ENCODE measurements at places on chromosomes 6 and 20. TPM values are rescaled to one million over a fixed set of nuclear protein-coding genes. Genes with fewer than 3 reads are reported as not detected.

GRCh38 chr6:4491501-4492260 is 284.5 kb upstream of the CDYL start:
- no peak for DNase-seq

GRCh38 chr6:53347921-53348370 is 804 bp downstream of the ELOVL5 start:
- peak; percentile 71 for DNase-seq

DNA sequence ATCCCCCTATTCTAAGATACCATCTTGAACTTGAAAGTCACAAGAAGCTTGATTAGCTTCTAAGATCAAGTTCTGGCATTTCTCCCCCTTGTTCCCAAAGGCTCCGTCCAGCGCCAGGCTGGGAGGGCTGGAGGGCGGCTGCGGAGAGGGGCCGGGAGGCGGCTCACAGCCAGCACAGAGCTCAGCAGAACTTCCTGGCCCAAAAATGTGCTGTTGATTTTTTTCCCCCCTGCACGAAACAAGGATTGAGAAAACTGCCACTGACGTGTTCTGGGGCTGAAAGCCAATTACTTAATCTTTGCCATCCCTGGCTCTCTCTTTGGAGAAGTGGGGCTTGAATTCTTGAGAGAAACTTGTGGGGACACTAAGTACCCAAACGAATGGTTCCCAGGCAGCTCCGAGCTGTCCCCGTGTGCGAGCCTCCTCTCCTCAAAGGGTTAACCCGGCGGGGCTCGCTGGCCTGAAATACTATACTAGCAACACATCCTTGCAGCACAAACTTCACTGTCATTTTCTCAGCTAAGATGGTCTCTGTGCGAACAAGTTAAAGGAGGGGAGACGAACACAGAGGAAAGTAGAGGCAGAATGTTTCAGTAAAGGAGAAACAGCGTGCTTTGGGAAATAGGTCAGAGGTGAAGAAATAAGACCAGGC is 452 bp downstream of the TRAF3IP2 start:
- peak; percentile 89 for DNase-seq

DNA sequence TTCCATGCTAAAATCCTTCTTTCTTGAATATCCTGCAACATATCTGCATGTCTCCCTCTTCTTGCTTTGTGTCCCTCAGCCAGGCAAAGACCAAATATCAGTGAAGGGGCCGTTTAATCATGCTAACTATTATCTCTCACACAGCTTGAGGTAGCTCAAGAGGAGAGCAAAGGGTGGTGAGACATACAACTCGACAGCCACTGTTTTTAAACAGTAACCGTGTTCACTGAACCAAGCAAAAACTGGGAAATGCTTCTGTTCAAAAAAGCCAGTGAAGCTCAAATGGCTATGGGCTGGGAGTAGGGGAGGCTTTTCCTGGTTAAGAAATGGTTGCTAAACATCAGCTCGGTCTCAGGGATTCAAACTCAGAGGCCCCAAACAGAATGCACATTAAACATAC is 83.4 kb downstream of the MAP7 start:
- DNase-seq: no peak

DNA sequence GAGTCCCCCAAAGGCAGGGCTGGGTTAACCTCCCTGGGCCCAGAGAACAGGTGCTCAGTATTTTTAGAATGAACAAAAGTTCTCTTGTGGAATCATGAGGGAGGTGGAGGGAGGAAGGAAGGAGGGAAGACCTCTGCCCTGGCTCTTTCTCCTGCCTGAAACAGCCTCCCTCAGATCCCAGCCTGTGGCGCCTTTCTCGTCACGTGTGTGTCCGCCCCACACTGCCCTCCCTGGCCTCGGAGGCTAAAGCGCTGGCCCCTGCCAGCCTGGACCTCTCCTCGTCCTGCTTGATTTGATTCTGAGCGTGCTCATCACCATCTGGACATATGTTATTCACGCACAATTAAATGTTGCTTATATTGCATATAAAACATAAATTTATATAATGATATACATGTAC is 40.9 kb downstream of the PHACTR3 start:
- peak; percentile 28 for DNase-seq

DNA sequence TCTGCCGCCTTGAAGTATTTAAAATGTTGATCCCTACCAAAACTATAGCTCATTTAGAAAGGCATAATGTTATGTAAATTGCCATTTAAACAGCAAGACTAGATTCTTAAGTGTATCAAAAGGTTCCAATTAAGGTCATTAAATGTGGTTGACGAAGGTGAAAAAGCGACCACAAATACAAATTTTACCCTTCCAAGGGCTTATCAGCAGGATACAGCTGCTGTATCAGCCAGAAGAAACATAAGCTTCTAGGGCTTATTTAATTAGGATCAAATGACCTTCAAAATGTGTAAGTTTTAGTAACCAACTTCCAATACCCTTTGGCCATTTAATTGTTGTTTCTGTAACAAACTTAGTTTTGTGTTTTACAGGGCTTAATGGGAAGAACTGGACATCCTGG is 139.9 kb downstream of the COL9A1 start:
- DNase-seq: no peak

DNA sequence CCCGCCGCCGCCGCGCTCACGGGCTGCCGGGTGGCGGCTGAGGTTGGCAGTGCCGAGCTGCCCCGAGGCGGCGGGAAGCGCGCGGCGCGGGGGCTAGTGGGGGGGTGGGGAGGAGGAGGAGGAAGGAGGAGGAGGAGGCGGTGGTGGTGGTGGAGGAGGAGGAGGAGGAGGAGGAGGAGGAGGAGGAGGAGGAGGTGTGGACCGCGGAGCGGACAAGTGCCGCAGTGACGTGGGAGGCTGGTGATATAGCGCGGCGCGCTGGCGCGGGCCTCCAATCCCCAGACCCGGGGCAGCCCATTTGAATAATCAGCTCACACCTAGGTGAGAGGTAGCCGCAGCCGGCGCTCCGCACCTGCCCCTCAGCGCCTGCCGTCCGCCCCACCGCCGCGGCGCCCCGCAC is at the start of gene FOXA2:
FOXA2 (minus strand) TSS at position 51 of the 400 bp plus-strand sequence. CDS start 294 bp downstream, outside the sequence.
- no peak for DNase-seq

DNA sequence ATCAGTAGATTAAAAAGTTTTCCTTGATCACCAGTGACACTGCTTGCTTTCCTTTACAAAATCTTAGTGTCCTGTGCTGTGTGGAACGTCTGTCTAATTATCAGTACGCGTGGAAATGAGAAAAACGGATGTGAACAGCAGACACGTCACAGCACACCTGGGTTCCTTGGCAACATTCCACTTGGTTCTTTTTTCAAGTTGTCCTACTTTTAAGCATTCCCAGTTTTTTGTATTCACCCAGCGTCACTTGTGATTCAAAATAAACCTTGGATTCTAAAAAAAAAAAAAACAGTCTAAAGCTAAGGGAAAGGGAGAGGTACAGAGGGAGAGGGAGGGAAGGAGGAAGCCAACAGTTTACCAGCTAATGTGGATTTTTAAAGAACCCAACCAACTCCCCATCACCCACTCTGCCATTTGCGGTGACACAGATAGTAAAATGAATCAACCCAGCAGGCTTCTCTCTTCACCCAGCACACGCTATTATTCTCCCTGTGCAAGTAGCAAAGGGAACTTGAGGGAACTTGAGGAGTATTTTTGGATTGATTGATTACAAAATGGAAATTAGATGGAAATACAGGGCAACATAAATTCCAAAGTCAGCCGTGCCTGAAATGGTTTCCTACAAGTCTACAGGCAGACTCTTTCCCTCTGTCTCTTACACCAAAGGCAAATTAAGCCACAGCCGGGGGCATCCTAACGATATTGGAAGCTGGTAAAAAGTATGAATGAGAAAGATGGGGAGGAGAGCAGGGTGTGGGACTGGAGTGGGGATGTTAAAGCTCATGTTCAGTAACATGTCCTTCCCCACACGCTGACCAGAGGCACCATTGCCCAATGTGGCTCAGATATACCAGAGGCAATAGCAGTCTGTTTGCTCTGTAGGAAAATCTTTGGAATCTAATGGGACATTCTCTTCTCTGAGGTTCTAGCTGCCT is 129.8 kb downstream of the SASH1 start:
- DNase-seq: no peak

DNA sequence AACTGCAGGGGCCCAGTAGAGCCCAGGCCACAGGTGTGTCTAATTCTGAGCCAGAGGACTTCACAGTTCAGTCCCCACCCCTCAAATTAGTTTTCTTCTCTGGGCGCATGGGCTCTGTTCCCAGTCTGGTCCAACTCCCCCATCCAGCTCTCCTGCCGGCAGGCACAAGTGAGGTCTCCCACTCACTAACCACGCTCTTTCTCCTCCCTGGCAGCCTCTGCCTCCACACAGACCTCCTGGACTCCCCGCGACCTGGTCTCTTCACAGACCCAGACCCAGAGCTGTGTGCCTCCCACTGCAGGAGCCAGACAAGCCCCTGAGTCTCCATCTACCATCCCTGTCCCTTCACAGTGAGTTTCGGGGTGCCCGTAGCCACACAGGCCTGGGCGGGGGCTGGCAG is 6.2 kb downstream of the NCR2 start:
- DNase-seq: no peak

DNA sequence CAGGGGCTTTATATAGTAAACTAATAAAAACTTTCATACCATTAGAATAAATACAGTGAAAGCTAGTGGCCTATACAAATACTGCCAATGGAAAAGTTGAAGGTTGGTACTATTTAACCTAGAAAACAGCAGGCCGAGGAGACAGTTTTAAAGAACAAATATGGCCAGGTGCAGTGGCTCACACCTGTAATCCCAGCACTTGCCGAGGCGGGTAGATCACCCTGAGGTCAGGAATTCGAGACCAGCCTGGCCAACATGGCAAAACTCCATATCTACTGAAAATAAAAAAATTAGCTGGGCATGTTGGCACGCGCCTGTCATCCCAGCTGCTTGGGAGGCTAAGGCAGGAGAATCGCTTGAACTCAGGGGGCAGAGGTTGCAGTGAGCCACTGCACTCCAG is 24.8 kb downstream of the GLYATL3 start:
- no peak for DNase-seq

DNA sequence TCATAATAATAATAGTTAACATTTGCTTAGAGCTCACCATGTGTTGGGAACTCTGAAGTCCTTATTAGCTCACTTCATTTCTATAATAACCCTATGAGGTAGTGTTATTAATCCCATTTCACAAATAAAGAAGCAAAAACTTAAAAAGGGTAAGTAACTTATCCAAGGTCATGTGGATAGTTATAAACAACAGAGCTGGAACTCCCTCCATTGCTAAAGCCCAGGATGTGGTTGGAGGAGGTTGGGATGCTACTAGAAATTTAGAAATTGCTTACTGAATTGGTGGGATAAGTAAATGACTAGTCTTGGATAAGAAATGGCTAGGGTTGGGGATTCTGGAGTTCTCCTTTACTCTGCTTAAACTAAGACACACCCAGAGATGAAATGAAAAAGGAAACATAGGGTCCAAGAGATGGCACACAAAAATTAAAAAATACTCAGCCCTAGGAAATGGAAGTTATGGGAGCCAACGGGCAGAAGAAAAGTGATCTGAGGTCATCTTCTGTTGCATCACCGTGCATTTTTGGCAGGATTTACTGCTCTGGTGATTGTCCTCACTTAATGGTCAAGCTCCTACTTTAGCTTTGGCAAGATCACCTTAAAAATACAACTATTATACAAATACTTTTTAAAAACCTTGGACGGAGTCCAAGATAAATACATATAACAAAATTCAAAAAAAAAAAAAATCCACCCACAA is 7.7 kb upstream of the CLIC5 start:
- no peak for DNase-seq

- DNase-seq: no peak
Measured at GRCh38 chr6:154605178-154605881, 94.8 kb upstream of the CNKSR3 start.

- DNase-seq: no peak
Measured at GRCh38 chr20:58839474-58839874, 11.2 kb downstream of the GNAS-AS1 start.

DNA sequence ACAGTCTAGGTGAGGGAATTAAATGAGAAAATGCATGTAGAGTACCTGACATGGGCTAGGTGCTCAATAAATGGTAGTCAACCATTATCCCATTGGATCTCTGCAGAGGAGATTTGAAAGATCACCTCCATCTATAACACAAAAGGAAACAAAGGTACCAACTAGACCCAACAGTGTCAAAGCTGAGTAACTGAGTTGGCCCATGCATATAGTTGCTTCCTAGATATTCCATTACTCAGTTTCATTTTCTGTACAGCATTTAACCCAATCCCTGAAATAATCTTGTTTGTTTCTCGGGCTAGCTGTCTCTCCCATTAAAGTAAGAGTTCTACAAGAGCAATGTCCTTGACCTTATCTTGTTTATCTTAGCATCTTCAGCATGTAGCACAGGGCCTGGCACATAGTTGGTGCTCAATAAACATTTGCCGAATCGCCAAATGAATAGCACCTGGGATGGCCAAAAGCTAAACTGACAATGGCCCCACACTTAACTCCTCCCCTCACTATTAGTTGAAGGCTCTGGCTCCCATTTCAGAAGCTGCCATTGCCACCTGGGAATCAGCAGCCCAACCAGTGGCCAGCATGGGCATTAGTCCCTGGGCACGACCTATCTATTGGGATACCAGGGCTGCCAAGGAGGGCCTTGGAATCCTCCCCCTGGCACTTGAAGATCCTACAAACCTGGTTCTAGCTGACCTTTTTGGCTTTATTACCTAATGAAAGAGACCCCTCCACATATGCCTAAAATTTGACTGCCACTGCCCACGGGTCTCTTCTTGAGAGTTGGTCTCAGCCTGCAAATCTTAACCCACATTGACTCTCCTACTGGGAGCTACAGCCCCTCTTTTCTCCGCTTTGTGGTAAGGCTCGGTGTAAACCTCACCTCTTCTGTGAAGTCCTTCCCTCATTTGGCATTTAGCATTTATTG is 22.6 kb downstream of the BCL2L1 start:
- DNase-seq: no peak

GRCh38 chr6:24229696-24230405 is 103.8 kb downstream of the NRSN1 start:
- no peak for DNase-seq

- no peak for DNase-seq
Measured at GRCh38 chr6:131851049-131851769, 43.4 kb downstream of the ENPP1 start.

DNA sequence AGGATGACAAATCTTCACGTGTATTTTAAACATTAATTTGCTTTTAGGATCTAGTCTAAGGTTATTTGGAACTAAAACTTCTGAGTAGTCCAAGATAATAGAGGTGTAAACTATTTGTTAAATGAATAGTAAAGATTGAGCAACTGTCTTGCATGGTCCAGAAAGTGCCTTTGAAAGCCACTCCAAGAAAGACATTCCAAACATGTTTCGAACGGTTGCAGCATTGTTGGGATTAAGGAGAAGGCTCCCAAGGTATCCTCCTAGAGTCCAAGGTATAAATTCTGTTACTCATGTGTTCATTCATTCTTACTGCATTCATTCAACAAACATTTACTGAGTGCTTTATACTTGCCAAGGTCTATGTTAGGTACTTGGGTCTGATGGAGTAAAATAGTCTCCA is 28.8 kb upstream of the MYLK2 start:
- DNase-seq: no peak

DNA sequence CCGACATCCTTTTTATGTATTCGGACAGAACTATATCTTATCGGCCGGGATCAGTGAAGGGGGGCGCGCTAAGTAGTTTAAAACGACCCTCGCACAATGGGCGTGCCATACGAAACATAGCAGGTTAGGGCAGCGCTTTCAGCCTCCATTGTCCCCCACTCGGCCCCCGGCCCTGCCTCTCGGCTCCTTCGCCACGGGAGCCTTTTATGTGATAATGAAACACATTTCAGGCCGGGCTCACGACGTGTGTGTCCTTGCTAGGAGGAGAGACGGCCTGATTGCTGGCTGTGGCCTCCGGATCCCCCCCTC is 5.3 kb downstream of the FOXA2 start:
- no peak for DNase-seq

COL12A1 gene
- total RNA-seq: 29.7 TPM

IPCEF1 gene
- total RNA-seq: 0.51 TPM

LY86 gene
- total RNA-seq: 5.2 TPM

CD93 gene
- total RNA-seq: 35.7 TPM

PABPC1L gene
- 2.3 TPM for total RNA-seq

SEL1L2 gene
- total RNA-seq: not detected

BEND6 gene
- total RNA-seq: 5.9 TPM

ENPP3 gene
- 0.16 TPM for total RNA-seq
